NCI-H187 (cell line): ENCODE measurements at places on chromosomes 6 and 20.

DNA sequence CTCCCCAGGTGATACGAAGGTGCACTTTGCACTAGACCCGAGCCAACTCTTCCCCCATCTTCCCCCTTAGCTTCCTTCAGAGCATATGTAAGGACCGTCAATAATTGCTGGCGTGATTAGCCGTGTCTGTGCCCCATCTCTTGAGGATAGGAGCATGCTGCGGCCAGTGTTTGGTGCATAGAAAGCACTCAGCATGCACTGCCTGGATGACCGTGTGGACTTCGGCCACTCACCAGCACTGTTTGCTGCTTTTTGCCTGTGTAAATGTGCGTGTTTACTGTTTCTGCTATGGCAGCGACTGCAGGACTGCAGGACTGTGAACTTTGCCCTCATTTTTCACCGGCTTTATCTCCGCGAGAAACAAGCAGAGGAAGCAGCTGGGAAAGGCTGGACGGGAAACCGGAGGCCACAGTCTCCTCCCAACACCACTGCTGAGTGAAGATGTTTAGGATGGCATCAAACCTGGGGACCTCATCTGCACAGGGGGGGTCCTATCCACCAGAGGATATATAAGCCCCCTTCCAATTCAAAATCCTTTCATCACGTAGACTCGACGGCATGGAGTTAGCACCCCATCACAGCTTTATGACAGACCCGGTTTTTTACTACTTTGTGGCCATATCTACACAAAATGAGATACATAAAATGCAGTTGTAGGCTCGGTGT, 150.6 kb upstream of the AFDN start:
- no peak for DNase-seq

DNA sequence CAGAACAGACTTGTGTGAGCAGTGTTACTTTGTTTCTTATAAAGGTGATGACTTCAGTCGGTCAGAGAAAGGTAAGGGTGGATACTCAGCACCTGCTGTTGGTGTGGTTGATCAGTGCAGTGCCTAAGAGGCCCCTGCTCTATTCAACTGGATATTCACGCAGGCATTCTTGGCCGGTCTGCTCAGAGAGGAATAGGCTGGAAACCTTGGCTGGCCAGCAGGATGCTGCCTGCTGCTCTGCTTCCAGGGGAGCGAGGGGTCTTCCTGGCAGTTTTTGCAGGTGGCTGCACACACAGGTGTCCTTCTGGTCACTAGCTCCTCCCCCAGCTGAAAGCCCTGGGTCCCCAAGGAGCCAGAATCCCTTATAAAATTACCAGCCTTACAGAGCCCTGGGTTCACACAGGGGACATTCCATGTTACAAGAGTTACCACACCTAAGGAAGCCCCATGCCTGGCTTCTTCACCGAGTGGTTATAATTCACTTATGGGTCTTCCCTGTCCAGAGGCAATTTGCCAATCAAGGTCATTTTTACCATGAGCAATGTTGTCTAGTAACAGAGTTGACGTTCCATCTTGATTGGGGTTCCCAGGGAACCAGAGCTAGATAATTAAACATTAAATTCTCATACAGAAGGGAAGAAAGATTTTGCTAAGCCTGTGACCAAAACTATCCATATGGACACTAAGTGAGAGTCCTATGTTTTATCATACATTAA, 16.4 kb downstream of the SYNJ2 start:
- no peak for DNase-seq

DNA sequence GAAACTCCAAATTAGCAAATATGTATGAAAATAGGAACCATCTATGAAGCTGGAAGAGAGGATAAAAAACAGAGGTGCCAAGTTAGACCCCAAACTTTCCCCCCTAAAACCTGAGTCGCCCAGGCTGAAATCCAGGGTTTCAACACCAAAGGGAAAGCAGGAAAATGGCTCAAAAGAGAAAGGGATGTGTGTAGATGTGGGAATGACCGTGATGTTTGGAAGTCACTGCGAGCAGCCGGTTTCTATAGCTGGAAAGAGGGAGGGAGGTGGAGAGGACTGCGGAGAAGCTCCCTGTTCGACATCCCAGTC, 4.5 kb downstream of the RING1 start:
- DNase-seq: no peak

DNA sequence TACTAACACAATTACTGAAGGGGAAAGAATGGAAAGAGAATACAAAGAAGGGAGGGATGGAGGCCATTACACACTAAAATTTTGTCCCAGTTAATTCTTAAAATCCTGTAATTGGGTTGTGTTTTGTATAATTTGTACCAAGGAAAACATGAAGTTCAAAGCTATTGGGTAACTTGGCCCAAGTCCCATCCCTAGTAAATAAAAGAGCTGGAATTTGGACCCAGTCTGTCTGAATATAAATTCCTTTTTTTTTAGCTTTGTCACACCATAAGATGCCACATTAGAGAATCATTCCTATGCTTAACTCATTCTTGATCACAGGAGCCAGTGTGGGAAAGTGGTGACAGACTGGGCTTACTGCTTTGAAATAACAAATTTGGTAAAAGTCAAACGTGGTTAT, 66.8 kb upstream of the CBLN4 start:
- DNase-seq: no peak

GRCh38 chr20:20219016-20219415, 148.9 kb upstream of the INSM1 start:
- DNase-seq: no peak

- no peak for DNase-seq
Measured at GRCh38 chr6:28137505-28137981, 4.1 kb upstream of the ZKSCAN8 start.

GRCh38 chr20:51331481-51331880, 211.0 kb downstream of the NFATC2 start:
- DNase-seq: no peak
